Dermis blood vessel endothelial cell (primary cell): ENCODE measurements at places on chromosomes 1 and 21. TPM values are rescaled to one million over a fixed set of nuclear protein-coding genes. Genes with fewer than 3 reads are reported as not detected.

DNA sequence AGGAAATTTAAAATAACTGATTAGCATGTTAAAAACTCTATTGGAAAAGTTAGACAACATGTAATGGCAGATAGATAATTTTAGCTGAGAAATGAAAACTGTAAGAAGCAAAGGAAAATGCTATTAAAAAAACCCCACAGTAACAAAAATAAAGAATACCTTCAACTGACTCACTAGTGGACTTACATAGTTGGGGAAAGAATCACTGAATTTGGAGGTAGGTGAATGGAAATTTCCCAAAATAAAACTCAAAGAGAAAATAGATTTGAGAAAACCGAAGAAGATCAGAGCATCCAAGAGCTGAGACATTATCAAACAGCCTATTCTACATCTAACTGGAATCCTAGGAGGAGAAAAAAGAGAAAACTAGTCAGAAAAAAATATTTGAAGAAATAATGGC lies 34.7 kb downstream of the PDE4B start:
- DNase-seq = no peak

DNA sequence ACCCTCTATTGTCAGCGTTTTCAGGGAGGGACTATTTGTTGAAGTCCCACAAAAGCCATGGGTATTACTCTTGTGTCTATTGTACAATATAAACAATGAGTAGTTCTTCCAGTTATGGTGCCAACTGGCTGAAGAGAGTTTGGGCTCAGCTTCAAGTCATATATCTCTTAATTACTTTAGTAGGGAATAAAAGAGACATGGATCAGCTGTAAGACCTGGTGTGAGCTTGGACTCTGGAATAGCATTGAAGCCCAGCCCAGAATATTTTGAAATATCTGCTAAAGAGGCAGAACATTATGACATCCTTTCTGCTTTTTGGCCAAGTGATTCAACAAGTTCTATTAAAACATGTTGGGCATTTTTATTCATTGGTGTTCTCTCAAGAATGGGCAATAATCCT lies 224.9 kb downstream of the BACH1 start:
- DNase-seq = no peak

The C1orf159 gene
- 11.4 and 11.7 TPM in 2 replicates for total RNA-seq

- no peak for DNase-seq
Measured at GRCh38 chr1:112923959-112924349, 32.0 kb downstream of the SLC16A1 start.
